Activated naive CD4-positive, alpha-beta T cell treated with anti-CD3 and anti-CD28 coated beads, Interleukin-2, amount 10 ng/mL, durations not matched to agents 5 hours and 36 hours (primary cell): ENCODE measurements at places on chromosomes 1 and 21. TPM values are rescaled to one million over a fixed set of nuclear protein-coding genes. Genes with fewer than 3 reads are reported as not detected.

Gene ADAM30
- total RNA-seq, result not detected

Gene TRIM67
- total RNA-seq, result not detected

Gene PAQR6
- 5.0 TPM for total RNA-seq

Gene FNDC10
- 9.1 TPM for total RNA-seq

Gene SERTAD4
- total RNA-seq, result not detected

Gene SLAMF9
- total RNA-seq, result not detected

Gene FAM72D
- total RNA-seq, result 8.2 TPM

Gene PLPPR4
- total RNA-seq, result not detected

Gene PTGFR
- not detected for total RNA-seq

Gene LCE2C
- total RNA-seq, result not detected

Gene CASZ1
- total RNA-seq, result 8.8 TPM
